ENCODE measurements at places on chromosomes 7 and 10.

DNA sequence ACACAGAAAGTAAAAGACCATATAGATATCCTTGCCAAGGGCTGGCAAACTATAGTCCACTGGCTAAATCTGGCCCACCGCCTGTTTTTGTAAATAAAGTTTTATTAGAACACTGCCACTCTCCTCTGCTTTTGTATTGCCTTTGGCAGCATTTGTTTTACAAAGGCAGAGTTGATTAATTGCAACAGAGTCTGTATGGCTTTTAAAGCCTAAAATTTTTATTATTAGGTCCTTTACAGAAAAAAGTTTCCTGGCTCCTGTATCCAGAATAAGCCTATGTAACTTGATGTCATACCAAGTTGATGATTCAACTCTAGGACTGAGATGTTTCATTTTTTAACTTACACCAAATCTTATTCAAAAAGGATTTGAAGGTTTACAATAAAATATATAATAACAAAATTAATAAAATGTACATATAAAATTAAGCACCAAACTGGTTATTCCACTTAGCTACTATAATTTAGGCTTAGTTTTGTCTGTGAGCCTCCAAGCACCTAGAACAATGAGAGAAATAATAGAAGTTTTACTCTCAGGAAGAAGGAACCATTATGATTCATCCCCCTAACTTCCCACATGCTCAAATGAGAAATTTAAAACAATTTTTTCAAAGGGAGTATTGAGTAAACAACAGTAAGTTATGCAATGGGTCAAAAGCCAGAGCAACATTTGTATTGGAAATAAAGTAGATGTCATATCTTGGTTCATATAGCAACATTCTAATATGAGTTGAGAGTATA is 31.9 kb downstream of the CPED1 start:
- no peak for DNase-seq

DNA sequence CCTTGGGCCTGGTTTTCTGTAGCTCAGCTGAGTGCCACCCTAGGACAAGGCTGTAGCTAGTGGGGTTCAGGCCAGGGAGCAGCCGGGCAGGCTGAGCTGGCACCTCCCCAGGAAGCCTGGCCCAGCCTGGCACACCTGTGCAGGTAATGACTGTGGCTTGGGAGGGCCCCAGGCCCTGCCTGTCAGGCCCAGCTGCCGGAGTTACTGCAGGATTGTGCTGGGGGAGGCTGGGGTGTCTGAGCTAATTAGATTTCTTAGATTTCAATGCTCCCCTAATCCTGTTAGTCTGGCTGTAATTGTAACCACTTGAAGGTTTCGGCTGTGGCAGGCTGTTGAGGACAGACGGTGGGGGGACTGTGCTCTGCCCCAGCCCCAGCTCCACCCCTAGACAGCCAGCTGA is 6.0 kb downstream of the ZMIZ1 start:
- DNase-seq: no peak

DNA sequence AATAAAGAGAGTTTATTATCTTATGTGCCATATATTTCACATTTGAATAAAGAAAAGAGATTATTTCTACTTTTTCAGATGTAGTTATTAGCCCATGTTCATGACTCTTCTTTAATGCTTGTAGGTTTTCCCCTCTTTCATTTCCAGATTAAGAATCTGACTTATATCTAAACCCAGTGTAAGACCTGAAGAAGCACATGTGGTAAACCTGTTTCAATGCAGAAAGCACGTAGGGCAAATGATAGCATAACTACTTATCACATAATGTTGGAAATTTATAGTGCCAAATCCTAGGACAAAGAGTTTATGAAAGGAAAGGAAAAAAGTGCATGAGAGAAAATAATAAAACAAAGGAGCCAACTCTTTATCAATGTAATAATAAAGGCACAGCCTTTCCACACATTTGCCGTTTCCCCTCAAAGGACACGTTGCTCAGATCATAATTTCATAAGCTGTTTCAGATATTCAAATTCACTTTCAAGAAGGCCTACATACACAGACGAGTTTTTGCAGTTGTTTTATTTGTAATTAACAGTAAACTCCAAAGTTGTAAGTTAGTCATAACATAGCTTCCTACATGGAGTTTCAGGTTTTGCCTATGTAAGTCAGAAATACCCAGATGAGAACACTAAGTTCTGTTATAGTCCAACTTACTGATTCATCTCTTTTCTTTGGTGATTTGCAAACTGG is 88.8 kb upstream of the MDFIC start:
- DNase-seq: no peak

DNA sequence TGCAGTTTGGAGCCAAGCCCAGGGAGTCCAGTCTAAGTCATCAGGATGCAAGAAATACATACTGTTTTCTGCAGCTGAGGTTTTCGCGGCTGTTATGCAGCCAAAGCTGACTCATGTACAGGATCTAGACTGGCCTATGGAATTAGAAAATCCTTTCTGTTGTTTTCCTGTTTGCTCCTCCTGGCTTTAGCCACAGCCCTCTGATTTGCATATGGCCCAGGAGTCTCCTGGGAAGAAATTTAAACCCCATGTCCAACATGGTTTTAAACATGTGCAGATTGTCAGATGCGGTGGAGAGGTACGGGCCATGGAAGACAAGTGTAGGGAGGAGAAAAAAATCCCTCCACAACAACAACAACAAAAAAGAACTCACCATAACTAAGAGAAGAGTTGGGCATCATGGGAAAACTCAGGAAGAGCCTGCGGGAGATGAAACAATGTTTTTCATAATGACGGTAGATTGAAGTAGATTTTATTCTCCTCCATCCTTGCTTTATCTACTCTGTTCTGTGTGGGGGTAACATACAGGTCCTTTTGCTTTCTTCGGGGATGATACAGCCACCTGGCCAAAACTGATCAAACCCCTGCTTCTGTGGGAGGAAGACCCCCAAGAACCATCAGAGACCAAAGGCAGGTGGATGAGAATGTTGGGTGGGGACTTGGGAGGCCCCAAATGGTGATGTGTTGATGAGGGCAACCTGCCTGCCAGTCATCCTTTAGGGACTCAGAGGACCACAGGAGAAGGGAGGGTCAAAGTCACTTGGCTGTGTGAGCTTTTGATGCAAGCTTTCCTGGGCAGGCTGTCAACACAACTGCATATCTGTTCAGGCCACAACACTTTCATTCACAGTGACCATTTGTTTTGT is 29.8 kb upstream of the GNA12 start:
- no peak for DNase-seq

GRCh38 chr7:124887247-124887646 is 42.4 kb downstream of the POT1 start:
- no peak for DNase-seq

- no peak for DNase-seq
These were observed 95.0 kb downstream of the PON1 start for GRCh38 chr7:95229301-95229700.

- peak; percentile 51 for DNase-seq
These were observed 28.2 kb upstream of the GOLGA7B start for GRCh38 chr10:97821308-97822038.

DNA sequence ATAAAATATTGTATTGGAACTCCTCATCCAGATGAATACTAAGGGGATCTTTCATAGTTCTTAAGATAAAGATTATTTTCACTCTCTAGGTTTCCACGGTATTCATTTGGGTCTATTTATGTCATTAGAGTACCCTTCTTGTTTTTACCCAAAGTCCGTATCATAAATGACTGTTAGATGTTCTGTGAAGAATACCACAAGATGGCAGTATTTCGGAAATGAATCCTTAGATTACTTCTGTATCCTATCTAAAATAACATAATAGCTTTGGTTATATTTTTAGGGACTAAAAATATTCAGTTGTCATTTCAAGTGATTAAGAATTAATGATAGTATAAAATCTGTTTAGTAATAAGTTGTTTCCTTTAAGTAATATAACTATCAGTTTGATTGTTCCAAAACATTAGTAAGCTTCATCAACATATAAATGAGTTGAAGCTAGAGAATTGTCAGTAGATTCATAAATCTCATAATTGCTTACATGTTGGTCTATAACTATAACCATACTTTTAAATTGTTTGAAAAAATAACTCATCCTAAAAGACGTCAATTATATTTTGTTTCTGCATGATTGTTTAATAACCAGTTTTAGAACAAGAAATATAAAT is 337.5 kb upstream of the KCND2 start:
- DNase-seq: no peak

- no peak for DNase-seq
These were observed 95.0 kb downstream of the MICALL2 start for GRCh38 chr7:1364068-1364905.

GRCh38 chr7:47936323-47936722 is 11.9 kb downstream of the PKD1L1 start:
- no peak for DNase-seq

DNA sequence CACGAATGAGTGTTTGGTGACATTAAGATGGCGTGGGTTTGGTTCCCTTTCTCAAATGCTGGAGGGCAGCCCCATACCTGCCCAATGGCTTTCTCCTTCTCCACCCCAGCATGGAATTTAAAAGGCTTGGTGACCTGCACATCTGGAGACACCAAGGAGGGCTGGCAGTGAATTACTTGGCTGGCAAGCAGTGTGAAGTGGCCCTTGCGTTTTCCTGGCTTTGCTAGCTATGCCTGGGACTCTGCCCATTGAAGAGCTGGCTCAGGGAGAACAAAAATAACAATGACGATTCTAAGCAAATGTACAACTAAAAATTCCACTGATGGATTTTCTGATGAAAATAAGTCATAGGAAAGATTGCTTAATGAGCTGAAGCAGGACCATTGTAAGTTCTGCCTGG is 203.7 kb downstream of the CYP26A1 start:
- no peak for DNase-seq

GRCh38 chr10:133446979-133447378 is 6.8 kb upstream of the SCART1 start:
- DNase-seq: no peak

DNA sequence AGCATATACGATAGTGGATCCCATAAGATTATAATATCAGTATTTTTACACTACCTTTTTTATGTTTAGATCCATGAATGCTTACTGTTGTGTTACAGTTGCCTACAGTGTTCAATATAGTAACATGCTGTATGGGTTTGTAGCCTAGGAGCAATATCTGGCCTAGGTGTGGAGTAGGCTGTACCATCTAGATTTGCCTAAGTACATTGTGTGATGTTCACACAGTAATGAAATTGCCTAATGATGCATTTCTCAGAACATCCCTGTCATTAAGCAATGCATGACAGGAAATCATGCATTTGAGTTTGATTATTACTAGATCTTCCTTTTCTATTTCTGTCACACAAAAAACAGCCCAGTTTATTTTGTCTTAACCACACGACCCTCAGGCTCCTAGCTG is 14.5 kb downstream of the CBX3 start:
- no peak for DNase-seq

GRCh38 chr7:19146699-19147098 is 1.5 kb upstream of the FERD3L start:
- DNase-seq: no peak

GRCh38 chr10:101644002-101644401 is 51.0 kb downstream of the FBXW4 start:
- DNase-seq: no peak

DNA sequence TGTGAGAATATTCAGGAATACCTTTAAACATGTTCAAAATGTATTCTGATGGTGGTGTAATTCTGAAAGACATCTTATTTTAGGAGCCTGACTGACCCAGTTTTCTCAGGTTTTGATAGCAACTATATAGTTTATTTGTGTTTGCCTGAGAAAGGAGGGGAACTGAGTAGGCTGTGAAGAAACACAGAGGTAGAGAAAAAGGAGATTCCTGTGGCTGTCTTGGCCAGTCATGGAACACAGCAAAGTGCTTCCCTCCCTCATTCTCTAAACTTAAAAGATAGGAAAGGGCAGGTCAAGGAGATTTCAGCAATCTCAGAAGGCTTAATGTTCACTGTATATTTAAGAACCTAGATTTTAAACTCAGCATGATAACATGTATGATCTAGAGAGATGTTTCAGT is 43.5 kb downstream of the ZMYND11 start:
- DNase-seq: no peak

DNA sequence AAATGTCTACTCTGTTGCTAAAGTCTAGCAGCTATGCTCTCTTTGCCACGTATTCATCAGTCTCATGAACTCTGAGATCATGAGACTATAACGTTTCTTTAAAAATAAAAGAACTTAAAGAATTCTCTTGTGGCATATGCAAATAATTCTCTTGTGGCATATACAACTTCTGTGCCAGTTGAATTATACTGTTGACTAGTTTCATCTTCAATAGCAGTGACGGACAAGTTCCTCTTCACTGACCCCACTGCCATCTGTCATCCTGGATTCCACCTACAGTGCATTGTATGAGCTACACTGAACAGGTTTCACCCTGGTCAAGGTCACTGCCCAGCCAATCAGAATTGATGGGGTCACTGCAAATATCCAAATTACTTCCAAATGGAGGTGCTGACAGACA is 88.2 kb downstream of the CD36 start:
- DNase-seq: no peak

DNA sequence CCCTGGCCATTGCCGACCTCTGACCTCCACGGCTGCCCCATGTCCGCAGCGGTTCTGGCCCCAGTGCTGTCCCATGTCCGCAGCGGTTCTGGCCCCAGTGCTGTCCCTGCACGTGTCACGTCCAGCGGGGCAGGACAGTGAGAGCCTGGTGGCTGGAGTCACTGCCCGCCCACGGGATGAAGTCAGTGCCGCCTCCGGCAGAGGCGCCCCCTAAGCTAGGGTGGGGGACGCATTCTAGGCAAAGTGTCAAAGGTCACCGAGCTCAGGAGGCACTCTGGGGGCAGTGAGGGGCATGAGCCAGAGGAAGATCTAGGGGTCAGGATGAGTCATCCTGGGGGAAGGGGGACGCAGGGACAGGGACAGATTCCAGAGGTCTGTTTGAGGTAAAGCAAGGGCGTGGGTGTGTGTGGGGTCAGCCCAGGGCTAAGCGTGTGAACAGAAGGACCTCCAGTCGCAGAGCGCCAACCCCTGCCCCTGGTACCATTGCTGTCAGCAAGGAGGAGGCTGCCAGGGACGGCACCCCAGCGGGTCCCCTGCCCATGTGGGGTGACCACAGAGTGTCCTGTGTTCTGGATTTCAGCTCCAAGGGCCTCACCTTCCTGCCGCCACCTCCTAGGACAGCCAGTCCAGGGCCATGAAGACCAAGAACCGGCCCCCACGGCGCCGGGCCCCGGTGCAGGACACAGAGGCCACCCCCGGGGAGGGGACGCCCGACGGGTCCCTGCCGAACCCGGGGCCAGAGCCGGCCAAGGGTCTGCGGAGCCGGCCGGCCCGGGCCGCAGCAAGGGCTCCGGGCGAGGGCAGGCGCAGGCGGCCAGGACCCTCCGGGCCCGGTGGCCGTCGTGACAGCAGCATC is 665 bp downstream of the BHLHA15 start:
- DNase-seq: peak; percentile 59

GRCh38 chr7:114879554-114879953 is 42.3 kb upstream of the MDFIC start:
- DNase-seq: no peak

GRCh38 chr7:93055543-93056107 is 62.2 kb downstream of the SAMD9 start:
- DNase-seq: no peak

DNA sequence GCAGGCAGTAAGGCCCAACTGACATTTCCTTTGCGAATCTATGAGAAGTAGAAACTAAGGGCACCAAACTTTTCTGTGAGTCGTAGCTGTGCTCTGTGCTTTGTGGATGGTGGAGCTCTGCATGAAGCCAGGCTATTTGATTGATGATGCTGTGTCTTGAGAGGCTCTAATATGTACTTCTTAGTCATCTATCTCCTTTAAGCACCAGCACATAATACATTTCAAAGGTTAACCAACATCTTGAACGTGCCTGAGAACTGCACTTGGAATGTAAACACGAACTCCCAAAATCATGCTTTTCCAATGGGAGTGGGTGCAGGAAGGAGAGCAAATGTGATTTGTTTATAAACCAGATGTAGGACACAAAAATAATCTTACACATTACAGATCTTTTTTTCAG is 411.6 kb downstream of the PARD3 start:
- no peak for DNase-seq
